Right hindlimb (tissue), 1 donor: ENCODE measurements at places on chromosomes 12 and 14.
A peak's percentile ranks its signal among the peaks of the same experiment; 100 is the strongest.

GRCh38 chr14:92680781-92681650, 67.4 kb downstream of the LGMN start:
- DNase-seq, result peak; percentile 80

DNA sequence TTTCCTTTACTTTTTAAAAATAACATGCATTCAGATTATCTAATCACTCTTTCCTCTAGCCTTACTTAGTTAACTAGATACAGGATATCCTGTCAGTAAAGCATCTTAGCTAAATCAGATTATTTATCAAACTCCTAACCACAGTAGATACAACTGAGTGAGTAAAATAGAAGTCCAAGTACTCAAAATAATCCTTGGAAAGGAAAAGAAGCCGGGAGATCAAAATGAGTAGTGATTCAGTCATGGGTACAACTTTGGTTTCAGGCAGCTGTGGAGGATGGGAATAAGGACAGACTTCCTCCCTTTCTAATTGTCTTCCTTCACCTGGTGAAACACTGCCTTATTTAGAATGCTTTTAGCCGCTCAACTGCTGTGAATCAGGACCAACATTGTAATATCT, 29.4 kb downstream of the GNG2 start:
- no peak for DNase-seq

- DNase-seq, result no peak
Measured at GRCh38 chr12:104985206-104985605, 910 bp upstream of the NOPCHAP1 start.

DNA sequence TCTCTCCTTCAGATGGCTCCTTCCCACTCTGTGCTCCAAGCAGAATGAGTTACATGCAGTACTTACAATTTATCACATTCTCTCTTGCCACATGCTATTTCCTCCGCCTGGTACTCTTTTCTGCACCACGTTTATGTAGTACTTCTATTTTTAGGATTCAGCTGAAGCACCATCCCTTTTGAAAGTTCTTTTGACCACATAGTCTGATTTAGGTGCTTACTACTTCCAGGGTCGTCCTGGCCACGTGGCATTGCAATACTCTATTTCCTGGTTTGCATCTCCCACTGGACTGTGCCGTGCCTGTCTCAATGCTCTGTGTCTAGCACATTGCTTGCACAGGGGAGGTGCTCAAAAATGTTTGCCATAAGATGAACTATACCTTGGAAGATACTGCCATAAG, 16.3 kb upstream of the TBC1D30 start:
- no peak for DNase-seq

DNA sequence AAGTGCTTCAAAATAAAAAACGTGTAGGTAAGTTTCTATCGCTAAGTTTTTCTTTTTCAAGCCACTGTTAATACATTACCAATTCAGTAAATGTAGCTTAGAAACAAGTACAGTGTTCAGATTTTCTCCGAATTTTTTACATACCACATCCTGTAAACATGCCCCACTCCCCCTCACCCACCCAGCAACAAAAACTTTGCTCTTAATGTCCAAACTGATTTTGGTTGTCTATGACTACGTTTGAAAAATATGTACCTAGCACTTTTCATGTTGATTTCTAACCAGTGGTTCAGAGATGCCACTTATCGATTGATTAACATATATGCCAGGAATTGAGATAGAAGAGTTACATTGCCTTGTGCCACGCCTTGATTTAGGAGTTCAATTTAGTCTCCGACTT, 663 bp upstream of the LIN7A start:
- no peak for DNase-seq

GRCh38 chr12:30807695-30808034, 52.9 kb upstream of the CAPRIN2 start:
- no peak for DNase-seq

- DNase-seq, result no peak
Measured at GRCh38 chr12:5723711-5724252, 221.3 kb downstream of the ANO2 start.

- peak; percentile 58 for DNase-seq
Measured at GRCh38 chr14:104676694-104677511, 12.5 kb upstream of the INF2 start.

DNA sequence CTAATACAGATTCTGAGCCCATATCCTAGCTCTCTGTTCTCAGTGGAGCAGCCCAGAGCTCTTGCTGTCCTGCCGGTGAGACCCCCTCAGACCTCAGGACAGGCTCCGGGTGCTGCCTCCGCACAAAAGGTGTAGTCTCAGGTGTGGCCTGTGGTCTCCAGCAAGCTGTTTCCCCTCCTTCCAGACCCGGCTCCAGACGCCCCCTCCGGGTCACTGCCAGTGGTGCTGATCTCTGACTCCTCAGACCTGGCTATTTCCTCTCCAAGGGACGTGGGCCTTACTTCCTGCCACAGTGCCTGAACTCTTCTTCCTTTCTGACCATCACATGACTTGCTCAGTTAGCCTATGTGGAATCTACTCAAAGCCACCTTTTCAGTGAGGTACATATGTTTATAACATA, 337.5 kb downstream of the GLT1D1 start:
- DNase-seq, result no peak

GRCh38 chr12:128818065-128819022, 5.4 kb downstream of the SLC15A4 start:
- DNase-seq, result no peak

GRCh38 chr14:95197551-95197950, 40.2 kb upstream of the DICER1 start:
- DNase-seq, result no peak

- DNase-seq, result no peak
Measured at GRCh38 chr12:2960390-2960956, 1.3 kb downstream of the TEAD4 start.

DNA sequence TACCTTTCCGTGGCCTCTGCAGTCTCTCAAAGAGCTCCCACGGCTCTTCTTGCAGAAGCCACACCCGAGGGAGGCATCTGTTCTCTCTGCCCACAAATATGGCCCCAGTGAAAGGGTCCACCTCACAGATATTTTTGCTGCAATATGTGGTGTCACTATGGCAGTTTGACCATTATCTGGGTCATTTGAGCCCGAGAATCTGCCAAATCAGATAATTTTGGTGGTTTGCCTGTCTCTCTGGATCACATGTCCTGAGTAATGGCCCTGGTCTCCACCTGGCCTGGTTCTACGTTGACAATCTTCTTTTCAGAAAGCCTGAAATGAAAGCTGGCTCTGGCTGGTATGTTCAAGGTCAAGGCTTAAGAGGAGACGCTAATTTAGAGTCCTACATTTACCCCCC, 5.7 kb upstream of the WSCD2 start:
- DNase-seq, result no peak

- DNase-seq, result peak; percentile 50
Measured at GRCh38 chr12:46915082-46915481, 89.3 kb upstream of the SLC38A4 start.

- DNase-seq, result no peak
Measured at GRCh38 chr12:80412343-80412953, 31.6 kb upstream of the PTPRQ start.

- DNase-seq, result no peak
Measured at GRCh38 chr14:77242752-77243151, 28.3 kb downstream of the NGB start.

- no peak for DNase-seq
Measured at GRCh38 chr12:508795-509194, 49.1 kb downstream of the B4GALNT3 start.

GRCh38 chr14:106837870-106838269, 1311.5 kb downstream of the TMEM121 start:
- no peak for DNase-seq

DNA sequence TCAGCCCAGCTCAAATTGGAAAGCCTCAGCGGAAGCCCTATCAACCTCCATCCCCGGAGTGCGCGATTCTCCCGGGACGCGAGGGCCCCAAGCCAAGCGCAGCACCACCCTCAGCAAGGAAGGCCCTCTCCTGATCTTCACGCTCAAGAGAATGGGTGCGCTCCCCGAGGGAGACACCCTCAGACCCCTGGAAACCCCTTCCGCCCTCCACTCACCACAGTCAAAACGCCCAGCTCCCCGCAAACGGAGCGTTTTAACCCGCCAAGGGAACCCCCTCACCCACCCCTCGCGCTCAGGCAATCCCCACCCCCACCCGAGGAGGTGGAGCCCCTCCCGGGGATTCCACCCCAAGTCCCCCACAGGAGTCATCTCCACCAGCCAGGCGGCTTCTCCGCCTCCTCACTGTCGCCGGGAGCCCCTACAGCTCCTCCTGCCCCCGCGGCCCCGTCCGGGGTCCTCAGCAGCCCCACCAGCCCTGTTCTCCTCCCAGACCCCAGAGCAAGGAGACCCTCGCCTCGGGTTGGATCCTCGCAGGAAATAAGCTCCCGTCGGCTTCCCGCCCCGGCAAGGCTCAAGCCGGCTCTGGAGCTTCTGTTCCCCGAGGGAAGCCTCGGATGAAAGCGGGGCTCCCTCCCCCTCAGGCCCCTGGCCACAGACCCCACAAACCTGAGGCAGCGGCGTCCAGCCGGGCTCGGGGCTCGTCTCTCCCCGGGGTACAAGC, 507 bp downstream of the BAZ2A start:
- peak; percentile 41 for DNase-seq

DNA sequence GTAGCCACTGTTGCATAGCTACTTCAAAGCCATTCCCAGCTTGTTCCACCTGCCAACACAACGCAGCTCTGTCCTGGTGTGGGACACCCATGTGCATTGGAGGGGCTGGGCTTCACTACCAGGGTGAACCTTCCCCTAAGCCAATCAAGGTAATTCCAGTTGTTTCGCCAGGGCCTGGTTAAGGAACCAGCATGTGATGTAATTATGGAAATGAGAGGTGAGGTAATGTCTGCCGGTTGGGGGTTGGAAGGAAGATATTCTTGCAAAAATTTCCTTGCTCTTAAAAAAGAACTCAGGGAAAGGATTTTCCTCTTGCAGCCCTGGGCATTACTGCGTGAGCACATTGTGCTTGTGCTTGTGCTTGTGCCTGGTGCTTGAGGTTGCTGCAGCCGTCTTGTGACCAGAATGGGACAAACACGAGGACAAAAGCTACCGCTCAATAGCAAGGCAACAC, 14.9 kb downstream of the TUBA1C start:
- DNase-seq, result no peak

DNA sequence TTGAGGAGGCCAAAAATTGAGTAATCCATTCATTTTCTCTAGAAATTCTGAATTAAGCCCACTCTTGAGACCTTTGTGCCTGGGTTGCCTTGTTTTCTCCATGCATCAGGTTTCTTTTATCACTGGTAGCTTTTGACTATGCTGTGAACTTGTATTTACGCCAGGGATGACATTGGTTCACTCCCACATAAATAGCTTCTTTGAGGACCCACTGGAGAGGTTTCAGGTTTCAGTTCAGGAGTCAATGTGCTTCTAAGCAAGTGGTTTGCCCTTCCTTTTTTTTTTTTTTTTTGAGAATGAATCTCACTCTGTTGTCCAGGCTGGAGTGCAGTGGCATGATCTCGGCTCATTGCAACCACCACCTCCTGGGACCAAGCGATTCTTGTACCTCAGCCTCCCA, 10.2 kb upstream of the SLC17A8 start:
- DNase-seq, result no peak
